T1000 (cell line): ENCODE measurements at places on chromosomes 4 and X.

DNA sequence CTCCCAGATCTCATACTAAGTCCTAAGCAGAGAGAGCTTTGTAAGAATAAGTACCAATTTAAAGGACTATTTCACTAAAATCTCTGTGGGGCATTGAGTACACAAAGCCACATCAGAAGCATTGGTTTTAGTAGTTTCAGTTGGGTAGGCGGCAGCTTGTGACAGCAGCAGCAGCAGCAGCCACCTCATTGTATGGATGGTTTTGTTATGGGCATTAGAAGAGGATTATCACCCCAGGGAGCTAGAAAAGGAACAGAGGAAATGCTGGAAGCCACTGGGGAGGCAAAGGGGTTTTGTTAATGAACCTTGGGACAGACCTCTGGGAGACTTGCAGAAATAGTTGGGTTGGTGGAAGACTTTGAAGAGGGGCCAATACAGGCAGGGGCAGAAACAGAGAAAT, 93.9 kb upstream of the FRMPD3 start:
- DNase-seq, result no peak

DNA sequence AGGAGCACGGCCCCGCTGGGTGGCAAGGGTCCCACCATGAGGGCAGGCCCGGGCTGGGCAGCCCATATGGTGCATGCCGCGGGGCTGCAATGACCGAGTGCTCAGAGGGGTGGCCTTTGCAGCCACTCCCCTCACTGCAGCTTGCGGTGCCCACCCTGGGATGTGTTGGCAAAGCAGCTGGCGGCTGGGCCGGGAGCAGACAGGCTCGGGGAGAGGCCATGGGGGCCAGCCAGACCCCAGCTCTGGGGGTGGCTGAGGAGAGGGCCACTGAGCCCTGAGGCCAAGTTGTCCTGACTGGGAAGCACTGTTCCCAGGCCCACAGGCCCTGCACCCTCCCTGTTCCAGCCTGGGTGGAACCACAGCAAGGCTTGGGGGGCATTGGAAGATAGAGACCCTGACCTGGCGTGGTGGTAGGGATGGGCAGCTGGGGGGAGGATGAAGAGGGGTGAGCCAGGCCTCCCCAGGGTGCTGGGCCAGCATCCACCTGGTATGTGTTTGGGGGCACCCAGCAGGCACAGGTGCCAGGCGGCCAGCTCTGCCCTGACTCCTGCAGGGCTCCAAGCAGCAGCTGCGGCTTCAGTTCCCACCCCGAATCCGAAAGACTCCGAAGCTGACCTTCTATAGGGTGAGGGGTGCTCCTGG, 18.4 kb upstream of the RNF4 start:
- DNase-seq, result no peak

DNA sequence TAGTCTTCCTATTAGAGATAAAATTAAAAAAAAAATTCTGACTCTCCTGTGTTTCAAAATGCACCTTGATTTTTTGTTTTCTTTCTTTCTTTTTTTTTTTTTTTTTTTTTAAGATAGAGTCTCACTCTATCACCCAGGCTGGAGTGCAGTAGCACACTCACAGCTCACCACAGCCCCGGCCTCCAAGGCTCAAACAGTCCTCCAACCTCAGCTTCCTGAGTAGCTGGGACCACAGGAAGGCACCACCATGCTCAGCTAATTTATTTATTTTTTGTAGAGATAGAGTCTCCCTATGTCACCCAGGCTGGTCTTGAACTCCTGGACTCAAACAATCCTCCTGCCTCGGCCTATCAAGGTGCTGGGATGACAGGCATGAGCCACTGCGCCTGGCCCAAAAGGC, 41.1 kb upstream of the TMEM184C start:
- DNase-seq, result no peak

DNA sequence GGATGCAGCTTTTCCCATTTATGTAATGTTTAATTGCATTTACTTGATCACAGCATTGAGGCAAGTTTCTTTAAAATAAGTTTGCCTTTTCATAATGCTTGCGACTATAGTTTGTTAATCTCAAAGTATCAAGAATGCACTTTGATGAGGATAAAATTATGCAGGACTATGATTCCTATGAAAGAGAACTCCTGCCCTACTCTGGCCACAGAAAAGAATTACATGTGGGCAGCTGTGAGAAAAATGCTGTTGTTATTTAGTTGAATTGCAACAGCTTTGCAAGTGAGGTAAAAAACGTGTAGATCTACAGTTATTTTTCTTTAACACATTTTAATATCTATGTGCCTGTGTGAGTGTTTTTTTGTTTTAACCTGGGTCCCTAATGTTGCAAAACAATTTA, 12.5 kb upstream of the OSTC start:
- no peak for DNase-seq

- DNase-seq, result peak; percentile 59
Measured at GRCh38 chr4:42151568-42152506, 618 bp downstream of the BEND4 start.

GRCh38 chr4:68271851-68272357, 26.4 kb upstream of the TMPRSS11B start:
- no peak for DNase-seq

DNA sequence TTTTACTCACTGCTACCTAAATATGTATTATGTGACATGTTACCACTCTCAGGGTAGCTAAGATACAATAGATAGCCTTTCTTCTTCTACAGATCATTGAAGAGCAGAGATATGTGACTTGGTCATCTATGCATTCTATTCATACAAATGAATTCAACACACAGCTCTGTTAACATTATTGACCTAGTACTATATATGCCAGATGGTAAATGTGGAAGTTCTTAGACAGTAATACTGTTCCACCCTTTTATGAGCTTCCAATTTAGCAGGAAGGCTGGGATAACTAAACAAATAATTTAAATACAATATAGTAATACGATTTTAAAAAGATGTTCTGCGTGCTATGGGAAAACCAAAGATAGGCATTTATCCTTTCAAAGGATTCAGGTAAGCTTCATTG, 76.0 kb downstream of the SYTL5 start:
- DNase-seq, result no peak

GRCh38 chrX:115892056-115892708, 278.4 kb upstream of the AGTR2 start:
- DNase-seq, result no peak

GRCh38 chr4:77007358-77008230, 58.0 kb downstream of the SEPTIN11 start:
- no peak for DNase-seq

- DNase-seq, result no peak
Measured at GRCh38 chr4:63123441-63123840, 1285.8 kb downstream of the TECRL start.

GRCh38 chr4:124727331-124727890, 14.9 kb upstream of the ANKRD50 start:
- DNase-seq, result no peak

DNA sequence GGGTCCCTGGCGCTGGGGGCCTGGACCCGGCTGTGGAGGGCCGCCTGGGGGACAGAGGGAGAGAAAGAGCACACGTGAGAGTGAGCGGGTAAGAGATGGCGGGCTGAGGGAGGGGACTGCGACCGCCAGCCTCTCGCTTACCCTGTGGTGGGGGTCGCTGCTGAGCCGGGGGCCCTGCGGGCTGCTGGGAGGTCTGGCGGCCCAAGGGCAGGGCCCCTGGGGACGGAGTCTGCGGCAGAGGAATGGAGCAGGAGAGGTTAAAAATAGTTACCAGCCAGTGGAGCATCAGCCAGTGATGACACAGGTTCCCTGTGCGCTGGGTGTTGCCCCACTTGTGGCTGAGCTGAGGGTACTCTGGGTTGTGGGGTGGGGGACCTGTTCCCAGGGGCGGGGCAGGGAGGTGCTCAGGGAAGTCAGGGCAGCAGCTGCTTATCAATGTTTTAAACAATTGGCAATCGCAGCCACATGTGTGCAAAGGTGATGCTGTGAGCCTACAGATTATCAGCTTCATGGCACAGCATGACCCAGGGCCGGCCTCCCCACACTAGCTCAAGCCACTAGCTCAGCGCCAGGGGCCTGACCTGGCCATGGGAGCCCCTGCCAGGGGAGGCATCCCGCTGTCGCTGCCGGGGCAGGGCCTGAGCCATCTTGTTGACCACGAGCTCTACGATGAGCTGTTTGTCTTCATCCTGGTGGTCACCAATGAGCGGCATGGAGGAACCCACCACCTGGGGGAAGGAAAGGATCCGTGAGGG, 7.5 kb upstream of the TIMP1 start:
- DNase-seq, result no peak

DNA sequence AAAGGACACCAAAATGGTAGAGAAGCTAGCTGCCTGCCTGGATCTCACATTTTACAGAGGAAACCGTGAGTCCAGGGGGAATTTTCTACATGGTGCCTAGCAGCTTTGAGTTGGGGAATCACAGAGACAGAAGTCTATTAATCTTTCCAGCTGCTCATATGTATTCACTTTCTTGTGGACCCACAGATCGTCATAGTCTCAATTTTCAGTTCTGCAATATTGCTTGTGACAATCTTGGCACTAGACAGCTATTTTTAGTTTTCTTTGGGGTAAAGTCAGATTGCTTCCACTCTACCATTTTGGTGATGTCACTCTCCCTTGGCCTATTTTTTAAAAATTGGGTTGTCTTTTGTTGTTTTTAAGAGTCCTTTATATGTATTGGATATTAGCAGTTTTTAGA, 233.4 kb upstream of the STK26 start:
- no peak for DNase-seq

DNA sequence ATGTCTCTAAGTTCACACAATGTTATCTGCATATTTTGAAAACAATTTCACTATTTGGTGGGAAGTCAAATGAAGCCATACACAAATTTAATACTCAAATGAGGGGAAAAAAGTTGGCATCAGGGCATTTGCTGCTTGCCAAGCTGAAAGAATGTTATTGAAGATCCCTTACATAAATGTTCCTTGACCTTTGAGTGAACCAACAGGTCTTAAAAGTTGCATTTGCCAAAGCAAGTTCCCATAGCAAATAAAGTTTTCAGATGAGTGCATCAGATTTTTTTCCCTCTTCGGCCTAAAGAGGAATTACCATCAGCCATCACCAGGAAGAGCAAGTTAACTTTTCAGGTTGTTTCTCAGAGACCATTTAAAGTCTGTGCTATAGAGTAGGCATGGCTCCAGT, 115.9 kb downstream of the COX18 start:
- no peak for DNase-seq

GRCh38 chr4:80180743-80181142, 16.6 kb upstream of the PRDM8 start:
- no peak for DNase-seq

DNA sequence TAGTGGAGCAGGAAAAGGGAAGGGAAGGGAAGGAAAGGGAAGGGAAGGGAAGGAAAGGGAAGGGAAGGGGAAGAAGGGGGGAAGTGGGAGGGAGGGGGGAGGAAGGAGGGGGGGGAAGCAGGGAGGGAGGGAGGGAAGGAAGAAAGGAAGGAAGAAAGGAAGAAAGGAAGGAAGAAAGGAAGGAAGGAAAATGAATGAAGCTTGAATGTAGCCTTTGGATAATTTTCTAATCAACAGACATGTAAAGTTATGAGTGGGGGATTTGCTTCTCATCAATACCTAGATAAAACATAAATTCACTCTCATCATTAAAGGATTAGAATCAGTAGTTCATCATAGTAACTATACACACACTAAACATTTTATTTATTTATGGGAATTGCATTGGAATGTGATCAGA, 446.9 kb upstream of the FAM241A start:
- DNase-seq, result no peak

- no peak for DNase-seq
Measured at GRCh38 chrX:17803449-17803848, 57.6 kb downstream of the RAI2 start.

- no peak for DNase-seq
Measured at GRCh38 chr4:48967631-48968030, 18.4 kb upstream of the CWH43 start.

- no peak for DNase-seq
Measured at GRCh38 chr4:139844057-139844456, 178.4 kb downstream of the MGST2 start.

DNA sequence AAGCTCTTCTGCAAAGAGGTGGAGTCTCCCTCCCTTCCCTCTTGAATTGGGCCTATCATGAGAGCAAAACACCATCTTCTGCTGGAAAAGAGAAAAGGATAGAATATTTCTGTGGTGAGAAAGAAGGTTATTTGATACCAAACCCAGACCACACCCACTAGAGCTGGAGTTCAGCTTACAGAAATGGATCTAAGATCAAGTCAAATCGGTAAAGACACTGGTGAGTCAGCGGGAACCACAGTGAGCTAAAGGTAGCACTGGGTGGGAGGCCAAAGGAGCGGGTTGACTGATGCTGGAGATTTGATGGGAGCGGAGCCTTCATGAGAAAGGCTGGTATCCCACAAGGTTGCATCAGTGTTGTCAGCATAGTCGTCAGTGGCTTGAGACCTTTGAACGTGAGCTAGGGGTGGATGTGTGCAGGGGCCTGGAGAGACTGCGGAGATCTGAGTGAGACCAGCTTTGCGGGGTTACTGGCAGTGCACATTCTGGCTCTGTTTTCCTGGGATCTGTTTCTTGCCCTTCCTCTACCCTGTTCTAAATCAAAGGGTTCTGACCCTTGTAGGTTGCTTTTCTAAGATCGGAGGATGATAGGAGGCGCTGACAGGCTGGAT, 106.4 kb upstream of the SCOC start:
- DNase-seq, result no peak

- DNase-seq, result no peak
Measured at GRCh38 chrX:30798810-30799209, 90.2 kb downstream of the TAB3 start.
